ENCODE measurements at places on chromosomes 11 and 22.
A peak's percentile ranks its signal among the peaks of the same experiment; 100 is the strongest.

DNA sequence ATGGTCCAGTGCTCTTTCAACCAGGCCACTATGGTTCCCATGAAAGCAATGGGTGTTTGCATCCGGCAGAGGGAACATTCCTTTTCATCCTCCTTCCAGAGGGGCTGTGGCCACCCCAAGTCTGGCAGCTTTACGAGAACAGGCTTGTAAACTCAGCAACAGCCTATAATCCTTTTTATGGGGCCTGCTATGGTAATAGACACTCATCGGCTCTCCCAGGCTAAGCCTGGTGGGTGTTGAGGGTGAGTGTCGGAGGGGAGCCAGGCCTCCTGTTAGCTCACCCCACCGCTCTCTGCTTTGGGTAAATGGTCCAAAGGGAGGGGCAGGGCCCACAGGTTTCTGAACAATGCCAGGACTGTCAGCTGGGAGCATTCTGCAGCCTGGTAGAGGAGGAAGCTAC, 111.6 kb upstream of the CD82 start:
- DNase-seq: no peak

GRCh38 chr22:19962909-19963806, 21.5 kb upstream of the TXNRD2 start:
- peak; percentile 38 for DNase-seq

GRCh38 chr11:82989628-82990404, 81.9 kb downstream of the RAB30 start:
- no peak for DNase-seq

GRCh38 chr11:27228232-27228905, 134.6 kb downstream of the CCDC34 start:
- DNase-seq: no peak

DNA sequence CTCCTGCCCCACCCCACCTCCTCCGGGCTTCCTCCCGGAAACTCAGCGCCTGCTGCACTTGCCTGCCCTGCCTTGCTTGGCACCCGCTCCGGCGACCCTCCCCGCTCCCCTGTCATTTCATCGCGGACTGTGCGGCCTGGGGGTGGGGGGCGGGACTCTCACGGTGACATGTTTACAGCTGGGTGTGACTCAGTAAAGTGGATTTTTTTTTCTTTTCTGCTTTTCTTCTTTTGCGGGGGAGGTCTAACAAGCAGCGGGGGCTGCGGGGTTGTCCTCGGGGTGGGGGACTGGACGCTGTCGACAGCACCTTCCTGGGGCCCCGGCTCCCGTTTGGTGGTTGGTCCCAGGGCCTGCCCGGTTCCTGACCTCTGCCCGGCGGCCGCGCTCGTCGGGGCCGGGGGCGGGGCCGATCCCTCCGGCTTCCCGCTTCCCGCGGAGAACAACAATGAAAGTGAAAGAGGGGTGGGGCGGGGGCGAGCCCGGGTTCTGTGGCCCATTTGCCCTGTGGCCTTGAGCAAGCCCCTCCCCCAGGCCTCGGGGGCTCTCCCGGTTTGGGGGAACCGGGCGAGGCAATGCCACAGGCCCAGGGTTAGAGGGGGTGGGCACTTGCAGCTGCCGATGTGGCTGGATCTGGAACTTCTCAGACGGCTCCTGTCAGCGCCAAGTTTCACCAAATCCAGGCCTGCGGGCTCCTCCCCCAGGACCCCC, 975 bp upstream of the MDK start:
- peak; percentile 34 for DNase-seq

GRCh38 chr11:86495351-86495750, 120.7 kb downstream of the CCDC81 start:
- no peak for DNase-seq

GRCh38 chr11:15146271-15147003, 31.7 kb downstream of the INSC start:
- no peak for DNase-seq

DNA sequence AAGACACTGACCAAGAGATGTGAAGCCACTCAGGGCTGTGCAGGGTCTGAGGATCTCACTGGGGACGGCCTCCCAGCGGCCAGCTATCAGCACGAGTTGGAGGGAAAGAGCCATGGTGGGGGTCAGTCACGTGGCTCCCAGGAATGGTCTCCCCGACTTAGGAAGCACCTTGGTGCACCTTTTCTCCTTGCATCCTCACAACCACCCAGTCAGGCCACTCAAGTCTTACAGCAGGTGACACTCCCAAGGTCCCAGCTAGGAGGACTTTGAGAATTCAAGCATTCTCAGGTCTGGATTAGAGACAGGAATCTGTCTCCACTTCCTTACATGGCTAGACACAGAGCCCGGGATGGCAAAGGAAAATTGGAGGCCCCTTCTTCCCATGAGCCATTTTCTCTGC, 2.7 kb downstream of the RNASEH2C start:
- DNase-seq: no peak

DNA sequence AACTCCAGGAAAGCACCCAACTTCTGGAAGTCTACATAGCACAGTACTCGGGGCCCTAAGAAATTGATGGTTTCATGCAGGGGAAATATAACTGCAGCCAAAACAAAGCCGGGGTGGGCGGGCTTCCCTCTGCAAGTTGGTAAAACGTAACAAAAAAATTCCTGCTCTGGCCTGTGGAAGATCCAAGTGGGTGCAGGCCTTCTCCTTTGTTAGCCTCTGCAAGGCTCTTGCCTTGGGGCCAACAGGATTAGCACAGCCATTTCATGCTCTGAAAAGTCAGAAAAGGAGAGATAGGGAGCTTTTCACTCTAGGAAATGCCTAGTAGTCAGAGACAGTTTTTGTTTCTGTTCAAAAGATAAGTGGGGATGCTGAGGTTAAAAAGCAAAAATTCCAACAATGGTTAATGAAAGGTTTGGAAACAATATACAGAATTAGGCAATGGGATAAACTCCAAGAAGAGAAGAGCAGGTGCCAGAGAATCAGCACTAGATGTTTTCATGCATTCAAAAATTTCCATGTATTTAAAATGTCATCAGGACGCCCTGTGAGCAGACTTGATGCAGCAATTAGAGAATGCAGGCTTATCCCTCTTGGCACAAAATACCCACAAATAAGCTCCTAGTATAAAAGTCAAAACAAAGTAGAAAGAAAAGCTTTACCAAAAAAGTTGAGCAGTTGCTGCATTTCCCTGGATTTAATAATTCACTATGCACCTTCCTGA, 72.3 kb upstream of the CHRM4 start:
- no peak for DNase-seq

GRCh38 chr22:34490886-34491285, 570.6 kb upstream of the LARGE1 start:
- peak; percentile 71 for DNase-seq

DNA sequence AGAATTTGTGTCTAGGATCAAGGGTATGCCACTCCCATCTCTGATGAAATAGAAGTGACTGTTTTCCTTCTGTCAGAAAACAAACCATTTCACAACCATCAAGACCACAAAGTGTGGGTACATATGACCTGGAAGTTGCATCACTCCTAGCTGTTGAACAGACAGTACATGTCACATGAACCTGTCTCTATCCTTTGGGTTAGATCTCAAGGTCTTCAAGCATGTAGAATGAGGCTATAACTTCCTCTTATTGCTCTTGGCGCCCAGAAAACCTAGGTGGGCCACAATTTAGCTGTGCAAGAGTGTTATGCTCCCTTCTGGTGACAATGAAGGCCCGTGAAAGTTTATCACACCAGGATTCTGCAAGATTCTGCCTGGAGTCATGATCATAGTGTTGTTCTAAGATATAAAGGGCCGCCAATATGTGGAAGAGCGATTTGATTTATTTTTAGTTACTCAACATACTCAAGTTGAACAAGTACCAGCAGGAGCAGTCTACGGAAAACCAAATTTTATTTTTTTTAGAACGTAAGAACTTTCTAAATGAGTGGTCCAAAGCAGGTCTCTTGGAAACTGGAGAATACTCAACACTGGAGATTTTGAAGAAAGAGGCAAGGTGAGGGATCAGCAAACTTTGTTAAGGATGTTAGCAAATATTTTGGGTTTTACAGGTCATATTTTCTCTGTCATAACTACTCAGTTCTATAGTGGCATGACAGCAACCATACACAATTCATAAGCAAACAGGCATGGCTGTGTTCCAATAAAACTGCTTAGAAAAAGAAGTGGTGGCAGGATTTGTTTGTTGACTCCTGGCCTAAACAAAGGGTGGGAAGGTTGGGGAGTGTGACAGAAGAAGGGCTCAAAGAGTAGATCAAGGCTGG, 101.8 kb downstream of the USP35 start:
- no peak for DNase-seq

GRCh38 chr11:67303132-67303834, at the start of gene SSH3:
Gene SSH3 (plus strand): TSS chr11:67303530. CDS start chr11:67303626, 96 bp downstream.
- DNase-seq: peak; percentile 47

- peak; percentile 63 for DNase-seq
Observed at GRCh38 chr11:56916587-56916986, 72.1 kb upstream of the OR5AK2 start.

GRCh38 chr22:28072066-28072465, 153.0 kb upstream of the PITPNB start:
- DNase-seq: no peak

- DNase-seq: no peak
Observed at GRCh38 chr11:130428316-130429119, at the start of gene ADAMTS8. Gene ADAMTS8 (minus strand): TSS chr11:130428609. CDS start chr11:130428286, 323 bp downstream.

Data from DMS153 (cell line).